ENCODE measurements at places on chromosomes 2 and 18.

DNA sequence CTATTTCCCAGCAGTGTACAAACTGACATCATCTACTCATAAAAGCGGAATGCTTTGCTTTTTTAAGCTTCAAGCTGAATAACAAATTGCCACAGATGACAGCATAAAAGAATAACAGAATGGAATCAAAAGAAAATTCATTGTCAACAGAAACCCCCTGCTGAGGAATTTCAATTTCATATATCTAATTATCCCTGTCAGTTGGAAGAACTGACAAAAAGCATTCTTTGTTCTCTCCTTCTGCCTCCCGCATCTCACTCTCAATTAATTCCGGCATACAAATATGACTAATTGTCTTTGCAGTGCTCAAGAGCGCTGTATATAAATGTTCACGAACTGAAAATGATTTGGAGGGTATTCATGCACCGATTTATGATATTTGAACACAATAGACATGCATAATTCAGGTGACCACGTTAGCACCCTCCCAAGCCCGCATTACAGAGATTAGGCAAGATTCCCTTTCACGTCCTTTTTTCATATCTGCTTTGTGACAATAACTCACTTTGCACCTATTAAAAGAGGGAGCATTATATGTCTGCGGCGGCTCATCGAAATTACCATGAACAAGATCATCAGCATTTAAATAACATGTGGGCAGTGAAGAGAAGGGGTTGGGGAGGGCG lies 277.7 kb upstream of the SALL3 start:
- DNase-seq, result no peak

DNA sequence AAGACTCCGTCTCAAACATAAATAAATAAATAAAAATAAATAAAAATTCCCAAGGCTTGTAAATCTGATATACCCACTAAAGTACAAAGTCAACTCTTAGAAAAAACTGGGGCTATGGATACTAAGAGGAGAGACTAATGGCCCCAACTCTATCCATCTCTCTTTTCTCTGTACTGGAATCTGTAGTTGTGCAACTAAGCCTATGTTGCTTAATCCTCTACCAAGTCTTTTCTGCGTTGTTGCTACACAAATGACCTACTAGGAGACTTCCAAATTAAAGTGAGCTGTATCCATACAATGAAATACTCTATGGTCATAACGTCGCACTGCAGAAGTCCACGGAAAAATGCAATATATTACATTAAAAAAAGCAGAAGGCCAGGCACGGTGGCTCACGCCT lies 8.1 kb downstream of the MRPS5 start:
- no peak for DNase-seq

DNA sequence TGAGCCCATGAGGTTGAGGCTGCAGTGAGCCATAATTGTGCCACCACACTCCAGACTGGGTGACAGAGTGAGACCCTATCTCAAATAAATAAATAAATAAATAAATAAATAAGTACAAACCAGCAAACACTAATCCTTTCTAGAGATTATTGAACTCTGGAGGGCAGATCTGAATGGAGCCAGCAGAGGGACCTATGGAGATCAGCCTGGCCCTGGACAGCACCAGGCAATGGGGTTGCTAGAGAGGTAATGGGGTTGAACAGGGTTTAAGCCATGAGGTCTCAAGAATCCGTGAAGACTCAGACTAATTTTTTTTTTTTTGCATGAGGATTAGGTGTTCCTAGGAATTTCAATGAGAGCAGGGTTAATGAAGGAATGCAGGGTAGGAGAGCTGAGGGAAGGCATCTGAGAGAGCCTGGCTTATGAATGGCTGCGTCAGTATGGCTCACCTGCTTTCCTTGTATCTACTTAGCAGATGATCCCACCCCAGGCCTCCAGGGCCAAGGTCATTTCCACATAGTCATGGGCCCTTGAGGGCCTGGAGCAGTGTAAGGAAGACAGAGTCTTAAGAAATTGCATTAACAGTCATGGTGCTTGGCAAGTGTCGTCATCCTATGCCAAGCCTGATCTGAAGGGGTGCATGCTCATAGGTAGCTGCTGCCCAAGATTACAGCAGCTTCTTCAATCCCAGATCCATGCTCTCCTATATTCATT lies 34.6 kb upstream of the IL37 start:
- no peak for DNase-seq

DNA sequence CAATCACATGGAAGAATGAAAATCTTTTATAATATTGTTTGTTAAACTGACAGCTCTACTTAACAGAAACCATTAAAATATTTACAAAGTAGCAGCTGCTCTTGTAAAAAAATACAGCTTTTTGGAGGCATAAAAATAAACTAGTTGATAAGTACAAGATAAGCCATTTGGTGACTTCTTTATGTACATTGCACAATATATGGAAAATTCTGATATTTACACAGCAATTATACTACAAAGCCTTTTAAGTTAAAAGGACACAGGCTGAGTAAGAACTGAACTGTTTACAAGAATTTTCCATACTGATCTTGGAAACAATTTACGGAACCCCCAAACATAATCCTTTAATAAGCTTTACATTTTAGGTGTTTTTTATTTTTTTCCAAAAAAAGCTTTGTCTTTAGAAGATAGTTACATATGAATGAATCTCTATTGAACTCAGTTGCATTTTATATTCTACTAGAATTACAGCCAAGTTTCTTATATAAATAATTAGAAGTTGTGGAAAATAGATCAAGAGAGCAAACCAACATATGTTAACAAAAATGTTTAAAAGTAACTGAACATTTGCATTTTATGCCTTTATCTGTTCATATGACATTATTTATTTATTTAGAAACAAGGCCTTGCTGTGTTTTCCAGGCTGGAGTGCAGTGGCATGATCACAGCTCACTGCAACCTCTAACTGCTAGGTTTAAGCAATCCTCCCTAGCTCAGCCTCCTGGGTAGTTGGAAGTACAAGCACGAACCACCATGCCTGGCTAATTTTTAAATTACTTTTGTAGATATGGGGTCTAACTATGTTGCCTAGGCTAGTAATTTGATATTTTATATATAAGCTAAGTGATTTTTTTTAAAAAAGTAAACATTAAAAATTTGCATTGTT lies 142.5 kb downstream of the OTX1 start:
- DNase-seq, result no peak

DNA sequence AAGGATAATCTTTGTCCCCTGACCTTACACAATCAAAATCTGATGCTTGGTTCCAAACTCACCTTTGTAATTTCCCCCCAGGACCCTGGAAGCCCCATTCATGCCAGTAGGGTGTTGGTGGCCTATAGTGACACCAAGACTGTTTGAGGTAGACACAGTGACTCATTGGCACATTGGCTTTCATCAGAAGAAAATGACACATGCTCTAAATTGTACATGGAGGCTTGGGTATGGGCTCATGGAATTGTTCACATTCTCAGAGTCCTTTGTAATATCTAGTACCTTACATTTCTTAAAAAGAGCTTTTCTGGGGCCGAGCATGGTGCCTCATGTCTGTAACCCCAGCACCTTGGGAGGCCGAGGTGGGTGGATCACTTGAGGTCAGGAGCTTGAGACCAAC lies 61.2 kb upstream of the LRPPRC start:
- no peak for DNase-seq

DNA sequence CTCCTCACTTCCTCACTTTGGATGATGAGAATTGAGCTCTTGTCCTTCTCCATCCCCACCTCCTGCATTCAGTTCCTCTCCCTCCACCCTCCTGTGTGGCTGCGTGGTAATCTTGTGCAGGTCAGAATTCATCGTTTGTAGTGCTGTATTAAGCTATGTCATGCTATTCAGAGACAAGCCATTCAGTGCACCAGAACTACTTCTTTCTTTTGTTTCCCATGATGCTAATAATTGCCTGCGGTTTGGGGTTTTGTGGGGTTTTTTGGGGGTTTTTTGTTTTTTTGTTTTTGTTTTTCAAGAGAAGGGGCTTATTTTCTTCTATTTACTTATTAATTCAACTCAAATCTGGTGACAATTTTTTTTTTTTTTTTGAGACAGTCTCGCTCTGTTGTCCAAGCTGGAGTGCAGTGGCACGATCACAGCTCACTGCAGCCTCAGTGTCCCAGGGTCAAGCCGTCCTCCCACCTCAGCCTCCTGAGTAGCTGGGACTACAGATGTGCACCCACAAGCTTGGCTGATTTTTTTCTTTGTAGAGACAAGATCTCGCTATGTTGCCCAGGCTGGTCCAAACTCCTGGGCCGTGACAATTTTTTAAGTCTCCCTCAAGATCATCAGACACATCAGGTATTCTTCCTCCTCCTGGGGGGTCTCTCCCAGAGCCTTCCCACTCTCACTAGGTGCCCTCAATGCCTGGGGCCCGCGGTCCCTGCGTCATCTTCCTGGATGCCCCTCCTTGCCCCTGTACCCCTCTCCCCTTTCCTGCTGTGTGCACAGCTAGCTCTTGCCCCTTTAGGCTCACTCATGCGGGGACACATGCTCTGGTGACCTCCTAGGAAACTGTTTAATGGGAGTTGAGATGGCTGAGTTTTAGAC lies 37.8 kb downstream of the MAL start:
- no peak for DNase-seq

DNA sequence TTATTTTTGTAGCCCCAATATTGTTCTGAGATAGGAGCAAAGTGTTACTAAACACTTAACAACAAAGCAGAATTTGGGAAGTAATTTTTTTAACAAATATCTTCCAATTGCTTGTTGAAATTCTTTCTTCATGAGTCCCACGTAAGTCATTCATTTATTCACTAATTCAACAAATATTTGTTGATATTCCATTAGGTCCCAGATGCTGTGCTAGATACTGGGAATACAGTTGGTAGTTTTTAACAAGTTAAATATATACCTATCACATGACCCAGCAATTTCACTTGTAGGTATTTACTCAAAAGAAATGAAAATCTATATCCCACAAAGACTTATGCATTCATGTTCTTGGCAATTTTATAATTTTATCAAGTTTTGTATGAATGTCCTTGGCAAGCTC lies 7.0 kb upstream of the BBS5 start:
- no peak for DNase-seq

DNA sequence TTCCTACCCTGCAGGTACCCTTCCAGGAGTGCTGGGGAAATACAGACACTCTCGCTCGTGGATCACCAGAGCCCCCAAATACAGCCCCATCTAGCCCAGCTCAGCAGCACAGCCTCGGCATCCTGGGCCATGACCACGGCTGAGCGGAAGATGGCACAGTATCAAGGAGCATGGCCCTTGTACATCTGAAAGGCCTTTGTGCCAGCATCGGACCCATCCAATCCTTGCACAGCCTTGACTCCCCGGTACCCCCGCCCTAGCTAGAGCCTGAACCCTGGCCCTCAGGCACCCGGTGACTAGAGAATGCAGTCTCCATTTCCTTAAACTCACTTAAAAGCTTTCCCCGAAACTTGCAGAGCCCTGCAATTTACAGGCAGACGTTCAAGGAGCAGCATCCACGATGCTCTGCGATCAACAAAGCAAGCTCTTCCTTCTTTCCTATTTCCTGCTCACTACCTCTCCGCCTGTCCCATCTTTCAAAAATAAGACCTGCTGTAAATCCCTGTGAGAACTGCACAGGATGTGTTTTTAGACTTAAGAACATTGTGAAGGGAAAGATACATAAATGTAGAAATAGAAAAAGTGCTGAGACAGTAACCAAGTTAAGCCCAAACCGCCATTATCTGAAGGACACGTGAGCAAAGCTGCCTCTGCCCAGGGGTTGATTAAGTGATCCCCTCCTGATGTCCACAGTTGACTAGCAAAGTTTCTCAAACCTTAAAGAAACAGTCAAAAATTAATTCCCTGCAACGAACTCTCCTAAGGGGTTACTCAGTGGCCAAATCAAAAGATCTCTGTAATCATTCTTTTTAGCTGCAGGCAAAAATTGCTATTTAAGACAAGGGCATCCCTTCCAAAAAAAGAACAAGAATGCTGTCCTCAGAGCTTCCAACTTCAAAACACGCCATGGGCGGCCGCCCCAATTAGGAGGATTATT lies 48.5 kb downstream of the ZNF516 start:
- no peak for DNase-seq

DNA sequence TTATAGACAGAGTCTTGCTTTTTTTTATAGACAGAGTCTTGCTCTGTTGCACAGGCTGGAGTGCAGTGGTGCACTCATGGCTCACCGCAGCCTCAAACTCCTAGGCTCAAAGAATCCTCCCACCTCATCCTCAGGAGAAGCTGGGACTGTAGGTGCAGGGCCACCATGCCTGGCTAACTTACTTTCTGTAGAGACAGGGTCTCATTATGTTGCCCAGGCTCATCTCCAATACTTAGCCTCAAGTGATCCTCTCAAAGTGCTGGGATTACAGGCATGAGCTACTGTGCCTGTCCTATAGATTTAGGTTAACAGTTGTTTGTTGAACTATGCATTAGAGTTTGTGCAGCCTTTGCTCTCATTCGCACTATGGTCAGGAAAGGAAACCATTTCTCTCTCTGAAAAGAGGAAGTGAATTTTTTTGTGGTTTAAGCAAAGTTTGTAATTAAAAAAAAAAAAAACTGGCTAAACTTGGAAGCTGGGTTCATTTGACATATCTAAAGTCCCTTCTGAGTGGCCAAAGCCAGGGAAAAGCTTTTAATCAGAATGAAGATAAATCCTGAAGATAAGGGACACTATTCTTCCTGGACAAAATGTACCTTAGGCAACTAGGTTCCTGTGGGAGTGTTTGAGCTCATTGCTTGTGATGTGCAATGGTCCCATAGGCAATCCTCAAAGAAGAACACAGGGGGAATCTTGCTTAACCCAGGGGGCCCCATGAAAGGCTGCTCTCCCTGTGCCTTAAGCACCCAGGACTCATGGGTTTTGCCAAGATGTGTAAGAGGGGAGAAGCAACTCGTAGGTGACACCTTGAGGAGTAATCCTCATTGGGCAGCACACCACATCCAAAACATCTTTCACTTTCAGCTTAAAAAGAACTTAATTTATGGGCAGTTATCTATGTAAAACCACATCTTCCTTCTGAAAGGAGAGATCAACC lies 201.7 kb downstream of the MREG start:
- DNase-seq, result no peak

DNA sequence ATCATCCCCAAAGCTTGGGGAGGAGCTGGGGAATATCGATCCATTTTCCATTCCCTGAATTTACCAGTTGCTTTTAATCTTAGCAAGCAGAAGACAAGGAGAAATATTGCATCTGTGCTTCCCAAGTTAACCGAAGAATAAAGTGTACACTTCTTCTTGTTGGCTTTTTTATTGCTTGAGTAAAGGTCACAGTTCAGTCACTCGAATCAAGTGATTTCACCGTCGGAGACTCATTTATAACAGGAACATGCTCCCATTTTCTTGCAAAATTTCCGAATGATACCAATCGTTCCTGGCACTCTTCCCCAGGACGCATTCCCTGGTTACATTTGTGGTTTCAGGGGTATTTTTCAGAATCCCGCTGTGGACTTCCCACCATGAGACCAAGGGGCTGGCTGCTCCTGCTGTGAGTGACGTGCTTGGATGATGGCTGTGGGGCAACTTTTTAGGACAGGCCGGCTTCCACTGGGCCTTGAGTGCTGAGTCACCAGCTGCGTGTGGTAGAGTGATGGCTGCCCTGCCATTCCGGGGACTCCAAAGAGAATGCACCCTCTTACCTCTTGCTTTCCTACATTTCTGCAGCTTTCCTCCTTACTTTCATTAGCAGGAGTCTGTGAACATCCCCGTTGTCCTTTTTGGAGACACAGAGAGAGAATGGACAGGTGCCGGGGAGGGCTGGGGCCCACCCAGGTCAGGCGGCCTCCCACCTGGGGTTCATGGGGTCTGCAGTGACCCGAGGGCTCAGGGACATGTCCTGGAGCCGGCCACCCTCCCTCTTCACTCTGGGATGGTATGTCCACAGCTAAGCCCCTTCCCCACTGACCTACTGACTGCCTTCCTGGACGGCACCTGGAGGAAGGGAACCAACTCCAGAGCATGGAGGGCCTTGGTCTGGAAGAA lies 60.7 kb upstream of the HDAC4 start:
- DNase-seq, result no peak

- peak; percentile 44 for DNase-seq
These were observed 52.0 kb downstream of the PHLPP1 start for GRCh38 chr18:62767321-62767720.
